ENCODE measurements at places on chromosomes 5 and 9. TPM values are rescaled to one million over a fixed set of nuclear protein-coding genes. Genes with fewer than 3 reads are reported as not detected.

Gene SLC4A9
- not detected for total RNA-seq

Gene MTMR12
- total RNA-seq, result 12.1 TPM

Gene SVEP1
- total RNA-seq, result 5.5 TPM

Gene ORM2
- total RNA-seq, result not detected

Gene STPG3
- not detected for total RNA-seq

Gene PTPN3
- total RNA-seq, result 1.6 TPM

Gene FRRS1L
- total RNA-seq, result under 0.01 TPM

Gene FGD3
- total RNA-seq, result not detected

Gene MINAR2
- not detected for total RNA-seq

Gene HTR1A
- total RNA-seq, result not detected

Gene DNAJC21
- 25.6 TPM for total RNA-seq

Gene TCOF1
- total RNA-seq, result 37.2 TPM

Gene GCNT4
- total RNA-seq, result 0.34 TPM

Gene FPGS
- total RNA-seq, result 65.4 TPM

Gene SPATA31E1
- total RNA-seq, result not detected

Gene LCN1
- not detected for total RNA-seq

Gene RABEPK
- 30.1 TPM for total RNA-seq

Gene C9orf153
- not detected for total RNA-seq

Gene IL5
- total RNA-seq, result not detected
